ENCODE measurements at places on chromosomes 12 and 14.

GRCh38 chr12:77685112-77685511, 145.6 kb upstream of the NAV3 start:
- DNase-seq: no peak

- no peak for DNase-seq
Observed at GRCh38 chr12:56220611-56221231, 1.0 kb downstream of the RNF41 start.

GRCh38 chr12:89874146-89874545, 165.5 kb upstream of the ATP2B1 start:
- DNase-seq: no peak

DNA sequence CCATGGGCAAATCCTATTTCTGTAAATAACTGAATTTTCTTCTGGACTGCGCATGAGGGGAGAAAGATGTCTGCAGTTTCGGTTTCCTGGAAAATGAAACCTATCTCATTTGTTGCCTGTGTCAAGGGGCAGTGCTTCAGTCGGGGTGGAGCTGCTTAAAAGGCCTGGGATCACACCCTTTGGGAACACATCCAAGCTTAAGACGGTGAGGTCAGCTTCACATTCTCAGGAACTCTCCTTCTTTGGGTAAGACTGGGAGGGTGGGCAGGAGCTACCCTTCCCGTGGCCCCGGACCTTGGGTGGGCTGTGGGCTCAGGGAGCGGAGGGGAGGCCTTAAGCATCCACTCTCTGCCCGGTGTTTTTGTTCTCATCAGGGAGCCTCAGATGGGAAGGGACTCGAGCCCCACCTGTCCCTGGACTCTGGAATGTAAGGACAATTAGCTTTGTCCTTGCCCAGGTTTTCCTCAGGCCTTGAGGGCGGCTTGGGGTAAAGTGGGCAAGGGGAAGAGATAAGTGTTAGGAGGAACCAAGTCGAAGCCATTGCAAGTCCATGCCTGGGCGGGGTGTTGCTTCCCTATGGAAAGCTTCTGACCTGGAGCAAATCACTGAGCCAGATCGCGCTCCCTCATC, at the start of gene IFI27:
Gene IFI27, plus strand, starts transcription at position 185 of the 630 bp plus-strand sequence.
- DNase-seq: no peak
